ENCODE measurements at places on chromosomes 7 and 10.

DNA sequence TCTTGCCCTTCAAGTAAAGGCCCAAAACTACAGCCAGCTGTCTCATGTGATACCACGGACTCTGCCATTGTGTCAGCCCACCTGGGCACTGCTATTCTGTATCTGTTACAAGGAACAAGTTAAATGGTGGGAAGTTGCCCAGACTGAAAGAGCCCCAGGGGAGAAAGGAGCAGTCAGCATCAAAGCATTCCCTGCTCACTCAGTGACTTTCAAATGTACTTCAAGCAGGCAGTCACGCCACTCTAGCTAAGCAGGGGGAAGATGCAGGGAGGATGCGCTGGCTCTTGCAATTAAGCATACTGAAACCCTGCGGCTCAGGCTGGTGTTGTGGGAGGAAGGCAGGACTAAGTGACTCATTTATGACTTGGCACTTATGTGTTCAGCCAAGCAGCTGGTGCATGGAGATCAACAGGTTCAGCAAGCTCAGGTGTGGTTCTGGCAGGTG lies 1249.6 kb downstream of the TYW1 start:
- DNase-seq = no peak

DNA sequence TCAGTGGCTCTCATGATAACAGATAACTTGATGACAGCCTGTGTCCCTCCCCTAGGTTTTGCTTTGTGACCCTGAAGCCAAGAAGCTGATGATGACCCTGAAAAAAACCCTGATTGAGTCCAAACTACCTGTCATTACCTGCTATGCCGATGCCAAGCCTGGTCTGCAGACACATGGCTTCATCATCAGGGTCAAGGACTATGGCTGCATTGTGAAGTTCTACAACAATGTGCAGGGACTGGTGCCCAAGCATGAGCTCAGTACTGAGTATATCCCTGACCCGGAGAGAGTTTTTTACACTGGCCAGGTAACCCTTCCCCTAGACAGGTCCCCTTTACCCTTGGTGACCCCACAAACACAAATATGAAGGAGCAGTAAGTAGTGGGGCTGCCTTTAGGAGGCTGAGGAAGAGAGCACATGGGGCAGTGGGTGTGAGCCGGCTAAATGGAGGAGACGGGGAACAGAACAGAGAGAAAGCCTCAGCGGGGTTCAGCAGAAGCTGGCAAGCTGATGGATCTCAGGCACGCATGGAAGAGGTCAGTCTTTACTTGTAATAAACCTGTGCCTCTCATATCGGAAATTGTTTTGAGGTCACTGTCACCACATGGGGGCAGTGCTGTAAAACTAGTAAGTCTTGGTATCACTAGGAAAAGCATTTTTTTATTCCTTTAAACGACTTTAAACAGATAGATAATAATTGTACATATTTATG lies 20.2 kb downstream of the PDCD11 start:
- DNase-seq = peak; percentile 27

DNA sequence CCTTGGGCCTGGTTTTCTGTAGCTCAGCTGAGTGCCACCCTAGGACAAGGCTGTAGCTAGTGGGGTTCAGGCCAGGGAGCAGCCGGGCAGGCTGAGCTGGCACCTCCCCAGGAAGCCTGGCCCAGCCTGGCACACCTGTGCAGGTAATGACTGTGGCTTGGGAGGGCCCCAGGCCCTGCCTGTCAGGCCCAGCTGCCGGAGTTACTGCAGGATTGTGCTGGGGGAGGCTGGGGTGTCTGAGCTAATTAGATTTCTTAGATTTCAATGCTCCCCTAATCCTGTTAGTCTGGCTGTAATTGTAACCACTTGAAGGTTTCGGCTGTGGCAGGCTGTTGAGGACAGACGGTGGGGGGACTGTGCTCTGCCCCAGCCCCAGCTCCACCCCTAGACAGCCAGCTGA lies 6.0 kb downstream of the ZMIZ1 start:
- DNase-seq = no peak

DNA sequence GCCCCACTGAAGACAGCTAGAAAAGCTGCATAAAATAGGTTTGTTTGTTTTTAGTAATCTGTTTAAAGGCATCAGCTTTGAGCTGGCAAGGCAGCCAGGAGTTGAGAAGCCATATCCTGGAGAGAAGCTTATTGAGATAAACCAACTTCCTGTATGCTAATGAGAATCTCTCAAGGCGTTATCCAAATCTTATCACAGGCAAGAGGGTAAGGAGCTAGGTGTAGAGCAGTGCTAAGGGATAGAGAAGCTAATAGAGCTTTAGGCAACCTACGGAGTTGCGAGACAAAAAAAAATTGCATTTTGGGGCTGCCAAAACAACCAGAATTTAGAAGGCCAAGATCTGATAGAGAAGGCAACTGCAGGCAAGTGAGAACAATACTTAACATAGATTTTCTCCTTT lies 641.6 kb downstream of the SH2D4B start:
- DNase-seq = no peak

- no peak for DNase-seq
Measured at GRCh38 chr10:79930267-79930666, 18.6 kb downstream of the SFTPD start.

DNA sequence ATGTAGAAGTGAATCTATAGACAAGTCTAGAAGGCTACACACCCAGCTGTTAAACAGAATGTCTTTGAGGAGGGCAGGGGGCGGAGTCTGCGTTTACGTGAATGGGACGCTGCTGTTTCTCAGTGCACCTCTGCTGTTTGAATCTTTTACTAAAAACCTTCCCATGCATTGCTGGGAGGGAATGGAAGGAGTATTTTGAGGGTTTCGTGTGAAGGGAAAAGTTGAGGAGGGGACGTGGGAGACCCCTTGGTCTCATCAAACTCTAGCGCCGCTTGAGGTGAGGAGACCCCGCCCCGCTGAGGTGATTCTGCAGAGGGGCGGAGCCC lies 492 bp upstream of the VCL start:
- DNase-seq = peak; percentile 80

- DNase-seq = no peak
Measured at GRCh38 chr10:29622382-29622922, 12.3 kb downstream of the SVIL start.

- no peak for DNase-seq
Measured at GRCh38 chr7:8305625-8306388, 43.8 kb upstream of the ICA1 start.

DNA sequence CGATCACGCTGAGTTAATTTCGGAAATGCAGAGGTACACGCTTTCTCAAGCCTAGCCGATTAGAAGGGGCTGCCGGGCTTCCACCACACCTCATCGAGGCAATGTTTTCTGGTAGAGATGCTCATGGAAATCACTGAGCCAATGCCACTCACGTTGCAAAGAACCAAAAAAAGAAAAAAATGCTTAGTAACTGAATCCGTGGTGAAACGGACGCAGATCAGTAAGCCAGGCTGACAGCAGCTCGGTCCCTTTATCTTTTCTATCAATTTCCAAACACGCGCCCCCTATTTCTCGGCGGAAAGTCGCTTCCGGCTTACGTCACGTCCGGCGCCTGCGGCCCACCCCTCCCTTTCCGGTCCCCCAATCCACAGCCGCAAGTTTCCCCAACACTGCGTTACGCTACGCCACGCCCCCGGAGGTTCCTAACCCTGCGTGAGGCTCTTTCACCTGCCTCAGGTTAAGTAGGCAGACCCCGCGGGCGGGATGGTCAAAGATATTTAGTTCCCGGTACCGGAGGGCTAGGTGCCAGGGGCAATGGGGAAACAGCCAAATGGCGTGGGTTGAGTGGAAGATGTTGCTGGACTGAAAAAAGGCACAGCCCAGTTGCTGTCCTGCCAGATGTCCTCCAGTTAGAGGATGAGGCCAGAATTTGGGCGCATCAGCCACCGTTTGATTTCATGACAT lies at the start of gene NSUN6:
Gene NSUN6 (minus strand): TSS at position 264 of the 684 bp plus-strand sequence. CDS start 384 bp downstream, outside the sequence.
- DNase-seq = peak; percentile 46

DNA sequence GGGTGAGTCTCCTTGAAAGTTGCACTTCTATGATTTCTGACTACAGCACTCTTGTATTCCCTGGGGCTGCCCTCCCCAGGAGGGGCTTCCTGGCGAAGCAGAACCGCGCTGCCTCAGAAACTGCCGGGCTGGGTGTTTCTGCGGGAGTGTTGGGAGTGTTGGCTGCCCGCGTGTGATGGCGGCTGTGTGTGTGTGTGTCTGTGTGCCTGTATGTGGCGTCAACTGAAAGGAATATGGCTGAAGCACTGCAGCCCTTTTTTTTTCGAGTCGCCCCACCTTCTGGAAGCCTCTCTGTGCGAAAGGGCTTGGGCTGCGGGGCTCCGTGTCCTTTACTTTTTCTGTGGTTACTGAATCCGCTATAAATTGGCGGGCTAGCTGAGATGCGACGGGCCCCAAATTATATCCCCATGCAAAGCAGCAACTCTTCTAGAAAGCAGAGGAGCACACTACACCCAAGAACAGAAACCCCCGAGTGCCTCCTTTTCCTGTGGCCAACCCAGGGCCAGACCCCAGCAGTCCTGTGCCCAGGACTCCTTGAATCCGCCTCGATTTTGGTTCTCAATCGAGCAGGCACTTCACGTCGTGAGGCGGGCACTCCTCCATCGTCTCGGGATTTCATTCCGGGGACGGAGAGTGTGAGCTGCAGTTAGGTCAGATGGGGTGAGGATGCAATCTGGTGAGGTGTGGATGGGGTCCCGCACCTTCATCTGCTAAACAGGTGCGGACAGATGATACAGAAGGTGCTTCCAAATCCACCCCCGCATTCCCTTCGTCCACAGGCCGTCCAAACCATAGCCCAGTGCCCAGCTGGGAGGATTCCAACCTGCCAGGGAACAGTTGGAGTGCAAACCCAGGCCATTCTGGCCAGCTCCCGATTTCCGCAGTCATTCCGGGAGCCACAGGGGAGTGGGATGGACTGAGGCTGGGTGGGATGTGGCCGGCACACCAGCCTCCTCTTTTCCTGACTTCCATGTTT lies 22.5 kb upstream of the ZNF273 start:
- DNase-seq = no peak

- no peak for DNase-seq
Measured at GRCh38 chr10:12109286-12109685, 20.2 kb upstream of the SEC61A2 start.

DNA sequence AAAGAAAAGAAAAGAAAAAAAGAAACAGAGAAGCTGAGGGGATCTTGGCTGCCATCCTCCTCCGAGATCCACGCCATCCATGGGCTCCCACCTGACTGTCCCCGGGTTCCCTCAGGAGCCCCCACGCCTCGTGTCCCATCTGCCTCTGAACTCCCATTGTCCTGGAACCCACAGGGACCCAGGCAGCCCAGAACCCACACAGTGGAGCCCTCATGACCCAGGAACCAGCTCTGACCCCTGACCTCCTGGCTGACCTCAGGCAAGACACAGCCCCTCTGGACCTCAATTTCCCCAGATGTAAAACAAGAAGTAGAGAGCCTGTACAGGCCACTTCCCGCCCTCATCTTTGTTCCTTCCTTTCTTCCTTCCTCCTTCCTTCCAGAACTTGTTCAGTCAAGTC lies 40.4 kb downstream of the RASGEF1A start:
- DNase-seq = no peak

DNA sequence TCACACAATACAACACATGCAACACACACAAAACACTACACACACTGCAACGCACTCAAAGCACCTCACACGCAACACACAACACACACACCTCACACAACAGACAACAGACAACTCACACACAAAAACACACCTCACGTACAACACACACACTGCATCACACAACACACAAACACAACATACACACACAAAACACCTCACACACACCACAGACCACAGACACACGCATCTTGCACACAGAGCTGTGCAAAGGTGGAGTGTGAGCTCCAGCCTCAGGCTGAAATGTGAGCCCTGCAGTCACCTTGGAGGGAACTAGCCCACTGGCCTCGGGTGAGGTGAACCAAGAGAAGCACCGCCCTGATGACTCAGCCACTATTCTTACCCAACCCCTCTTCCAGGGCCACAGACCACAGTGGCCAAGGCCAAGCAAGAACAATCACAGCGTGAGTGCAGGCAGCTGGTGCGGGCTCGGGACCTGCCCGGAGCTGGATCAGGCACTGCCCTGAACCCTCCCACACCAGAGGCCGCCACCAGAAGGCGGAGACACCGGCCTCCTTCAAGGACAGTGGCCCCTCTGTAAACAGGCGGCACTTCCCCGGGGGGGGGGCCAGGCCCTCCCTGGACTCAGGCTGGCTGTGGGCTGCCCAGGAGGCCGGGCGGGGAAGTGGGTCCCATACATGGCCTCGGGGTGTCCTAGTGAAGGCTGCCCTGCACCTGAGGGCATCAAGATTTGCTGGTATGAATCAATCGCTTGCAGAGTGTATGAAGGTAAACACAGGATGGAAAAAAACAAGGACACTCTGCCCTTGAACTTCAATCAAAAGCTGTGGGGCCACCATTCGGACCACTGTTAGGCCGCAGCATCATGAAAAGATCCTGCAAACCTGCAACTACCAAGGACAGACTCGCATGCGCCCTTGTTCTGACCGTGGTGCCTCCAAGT lies 106.7 kb downstream of the TNS3 start:
- DNase-seq = no peak

GRCh38 chr7:929311-929711 lies 25.2 kb downstream of the ADAP1 start:
- no peak for DNase-seq

All from NCI-H1694 treated with DMSO at 0.1 percent for 48 hours (cell line).